ENCODE measurements at places on chromosomes 2 and 18. TPM values are rescaled to one million over a fixed set of nuclear protein-coding genes. Genes with fewer than 3 reads are reported as not detected.

- no peak for DNase-seq
Measured at GRCh38 chr2:126302043-126302442, 353.9 kb upstream of the GYPC start.

DNA sequence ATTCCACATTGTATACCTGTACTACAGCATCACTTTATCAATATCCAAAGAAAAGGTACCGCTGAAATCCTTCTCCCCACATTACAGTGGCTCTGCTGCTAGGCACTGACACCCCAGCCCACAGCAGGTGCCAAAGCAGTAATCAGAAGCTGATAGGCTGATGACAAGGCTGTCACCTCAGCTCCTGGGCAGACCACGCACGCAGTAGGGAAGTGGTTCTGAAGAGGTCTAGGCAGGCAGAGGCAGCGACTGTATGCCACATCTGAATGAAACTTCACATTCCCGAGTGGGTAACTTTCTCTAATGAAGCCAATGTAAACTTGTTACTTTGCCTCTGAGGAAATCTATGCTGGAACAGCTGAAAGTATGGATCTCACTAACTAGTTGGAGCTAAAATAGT lies 113.0 kb downstream of the MEP1B start:
- no peak for DNase-seq

DNA sequence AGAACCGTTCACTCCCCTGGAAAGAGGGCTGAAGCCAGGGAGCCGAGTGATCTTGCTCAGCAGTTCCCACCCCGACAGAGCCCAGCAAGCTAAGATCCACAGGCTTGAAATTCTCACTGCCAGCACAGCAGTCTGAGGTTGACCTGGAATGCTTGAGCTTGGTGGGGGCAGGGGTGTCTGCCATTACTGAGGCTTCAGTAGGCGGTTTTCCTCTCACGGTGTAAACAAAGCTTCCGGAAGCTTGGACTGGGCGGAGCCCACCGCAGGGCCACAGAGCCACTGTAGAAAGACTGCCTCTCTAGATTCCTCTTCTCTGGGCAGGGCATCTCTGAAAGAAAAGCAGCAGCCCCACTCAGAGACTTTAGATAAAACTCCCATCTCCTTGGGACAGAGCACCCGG lies 180.8 kb downstream of the WDR7 start:
- DNase-seq: no peak

- DNase-seq: no peak
Measured at GRCh38 chr18:53018791-53019190, 678.8 kb downstream of the DCC start.

- DNase-seq: no peak
Measured at GRCh38 chr2:64675860-64676259, 22.1 kb upstream of the SERTAD2 start.

GRCh38 chr18:55301824-55302166 lies 286.2 kb downstream of the TCF4 start:
- no peak for DNase-seq

GRCh38 chr2:10179422-10179821 lies 56.9 kb downstream of the RRM2 start:
- no peak for DNase-seq

DNA sequence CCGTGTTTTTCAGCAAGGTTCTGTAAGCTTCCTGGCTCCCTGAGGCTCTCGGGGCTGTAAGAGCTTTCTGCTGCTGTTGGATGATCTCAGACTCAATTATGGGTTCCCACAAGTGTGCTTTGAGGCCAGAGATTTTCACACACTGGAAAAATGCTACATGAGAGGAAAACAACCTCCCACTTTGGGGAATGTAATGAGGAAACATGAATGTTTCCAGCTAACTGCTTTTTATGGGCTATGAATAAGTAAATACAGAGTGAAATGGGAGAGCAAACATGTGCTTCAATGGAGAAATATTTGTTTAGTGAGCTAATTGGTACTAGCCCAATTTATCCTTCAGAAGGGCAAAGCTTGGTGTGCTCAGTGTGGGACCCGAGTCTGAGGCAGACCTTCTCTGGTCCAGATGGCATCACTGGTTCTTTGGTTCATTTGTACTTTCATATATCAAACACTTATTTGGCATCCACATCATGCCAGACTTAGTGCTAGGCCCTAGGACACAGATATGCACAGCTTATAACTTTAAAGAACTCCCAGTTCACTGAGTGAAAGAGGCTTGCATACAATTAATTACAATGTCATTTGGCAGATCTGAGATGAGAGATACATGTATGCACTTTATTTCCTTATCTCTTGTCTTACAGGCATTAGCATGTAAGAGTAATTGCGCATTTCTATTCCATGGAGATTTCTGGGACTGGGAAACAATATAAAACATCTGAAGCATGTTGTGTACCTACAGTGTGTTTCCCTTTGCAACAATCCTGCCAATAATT lies 248.8 kb downstream of the RDH14 start:
- peak; percentile 33 for DNase-seq

DNA sequence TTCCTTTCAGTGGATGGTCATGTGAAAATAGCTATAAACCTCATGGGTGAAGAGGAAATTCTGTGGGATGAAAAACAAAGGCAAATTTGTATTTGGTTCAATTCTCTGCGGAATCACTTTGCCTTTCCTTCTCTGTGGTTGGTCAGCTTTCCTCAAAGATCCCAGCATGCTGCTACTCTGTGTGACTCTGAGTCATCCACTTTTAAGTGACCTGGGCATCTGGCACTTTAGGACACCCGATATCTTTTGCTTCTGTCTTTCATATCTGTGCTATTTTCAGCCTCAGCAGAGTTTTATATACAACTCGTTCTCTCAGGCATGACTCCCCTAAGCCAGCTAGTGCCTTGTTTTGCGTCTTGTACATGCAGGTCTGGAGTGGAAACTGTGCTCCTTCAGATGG lies 217.0 kb upstream of the PIEZO2 start:
- DNase-seq: no peak

GRCh38 chr2:171956135-171956825 lies 34.0 kb downstream of the HAT1 start:
- no peak for DNase-seq

DNA sequence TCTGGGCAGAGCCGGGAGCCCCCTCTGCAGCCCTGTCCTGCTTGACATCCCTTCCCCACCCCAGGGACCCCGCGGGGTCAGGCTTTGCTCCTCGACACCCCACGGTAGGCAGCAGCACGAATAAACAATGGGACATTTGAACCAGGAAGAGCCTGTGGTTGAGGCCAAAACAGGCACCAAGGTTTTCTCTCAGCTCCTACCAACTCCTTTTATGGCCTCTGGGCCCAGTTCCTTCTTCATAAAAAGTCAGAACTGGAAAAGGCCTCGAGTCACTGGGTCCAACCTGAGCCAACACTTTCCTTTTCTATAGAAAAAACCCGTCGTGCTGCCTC lies 20.6 kb downstream of the TEX44 start:
- DNase-seq: no peak

GRCh38 chr18:73060666-73061288 lies 193.0 kb upstream of the NETO1 start:
- DNase-seq: no peak

GRCh38 chr2:105378276-105378840 lies 20.5 kb downstream of the FHL2 start:
- no peak for DNase-seq

DNA sequence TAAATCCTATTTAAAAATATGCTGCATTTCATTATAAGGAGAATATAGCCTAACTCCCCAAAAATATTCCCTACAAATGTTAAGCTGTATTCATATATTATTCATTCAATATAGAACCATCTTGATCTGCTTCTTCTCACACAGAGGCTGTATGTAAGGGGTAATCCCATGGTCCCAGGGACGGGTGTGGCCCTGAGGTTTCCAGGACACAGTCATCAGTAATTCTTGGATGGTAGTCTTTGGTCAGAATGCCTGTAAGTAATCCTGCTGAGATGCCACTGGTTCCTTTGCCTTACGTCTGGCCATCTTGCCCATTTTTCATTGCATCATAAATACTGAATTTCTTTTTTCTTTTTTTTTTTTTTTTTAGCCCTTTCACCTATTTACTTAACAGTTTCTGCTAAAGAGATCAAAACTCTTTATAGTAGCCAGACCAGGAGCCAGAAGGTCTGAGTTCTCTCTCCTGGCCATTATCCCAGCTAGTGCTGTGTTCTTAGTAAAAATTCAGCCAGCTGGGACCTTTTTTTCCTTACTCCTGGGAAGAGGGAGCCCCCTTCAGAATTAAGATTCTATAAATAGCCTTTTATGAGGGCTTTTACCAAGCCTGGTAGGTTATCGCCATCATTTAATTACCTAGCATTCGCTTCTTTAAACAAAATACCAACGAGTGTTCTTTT lies 134.9 kb downstream of the SOX11 start:
- DNase-seq: no peak

- DNase-seq: no peak
Measured at GRCh38 chr18:58060254-58060653, 16.2 kb downstream of the NEDD4L start.

GRCh38 chr2:107340955-107341354 lies 455.0 kb upstream of the ST6GAL2 start:
- DNase-seq: no peak

DNA sequence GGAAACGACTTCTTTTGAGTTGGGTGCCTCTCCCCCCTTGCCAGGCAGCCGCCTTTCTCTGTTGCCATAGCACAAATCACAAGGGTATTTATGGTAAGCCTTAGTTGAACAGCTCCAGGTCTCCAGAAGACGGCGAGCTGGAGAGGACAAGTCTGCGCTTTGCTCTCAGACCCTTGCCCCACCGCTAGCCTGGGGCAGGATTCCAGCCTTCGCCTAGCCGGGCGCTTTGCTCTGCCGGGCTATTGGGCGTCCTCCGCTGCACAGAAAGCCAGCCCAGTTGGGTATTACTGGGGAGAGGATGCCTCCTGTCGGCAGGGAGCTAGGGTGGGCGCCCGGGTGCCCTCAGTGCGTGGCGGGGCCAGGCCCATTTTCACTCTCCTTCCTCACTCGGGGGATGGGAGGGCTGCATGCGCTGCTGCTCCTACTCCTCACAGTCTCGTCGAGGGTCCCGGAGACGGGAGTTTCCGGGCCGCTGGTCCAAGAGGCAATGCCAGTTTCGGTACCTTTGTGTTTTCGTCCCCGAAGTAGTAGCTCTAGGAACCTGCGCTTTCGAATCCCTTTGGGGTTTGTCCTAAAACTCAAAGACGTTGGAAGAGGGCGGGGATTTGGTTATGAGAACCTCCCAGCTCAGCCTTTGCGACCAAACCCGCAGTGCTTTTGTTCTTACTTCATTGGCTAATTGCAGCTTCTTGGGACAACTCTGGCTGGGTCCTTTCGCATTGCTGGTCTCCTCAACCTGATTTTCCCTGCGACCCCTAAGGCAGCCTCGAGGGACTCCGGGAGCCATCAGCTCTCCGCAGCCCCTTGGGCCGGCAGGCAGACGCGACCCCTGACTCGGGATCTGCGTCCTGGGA lies 3.6 kb upstream of the DLX2 start:
- no peak for DNase-seq

DNA sequence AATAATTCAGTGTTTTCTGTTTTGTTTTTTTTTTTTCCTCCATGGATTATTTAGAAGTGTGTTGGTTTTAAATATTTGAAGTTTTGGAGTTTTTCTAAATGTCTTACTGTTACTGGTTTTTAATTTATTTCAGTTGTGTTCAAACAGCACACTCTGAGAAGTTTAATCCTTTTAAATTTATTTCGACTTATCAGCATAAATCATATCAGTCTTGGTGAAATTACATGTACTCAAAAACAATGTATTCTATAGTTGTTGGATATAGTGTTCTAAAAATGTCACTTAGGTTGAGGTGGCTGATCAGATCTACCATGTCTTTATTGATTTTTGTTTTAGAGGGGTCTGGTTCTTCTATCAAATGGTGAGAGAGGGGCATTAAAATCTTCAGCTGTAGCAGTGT lies 134.7 kb downstream of the NCOA1 start:
- no peak for DNase-seq

DNA sequence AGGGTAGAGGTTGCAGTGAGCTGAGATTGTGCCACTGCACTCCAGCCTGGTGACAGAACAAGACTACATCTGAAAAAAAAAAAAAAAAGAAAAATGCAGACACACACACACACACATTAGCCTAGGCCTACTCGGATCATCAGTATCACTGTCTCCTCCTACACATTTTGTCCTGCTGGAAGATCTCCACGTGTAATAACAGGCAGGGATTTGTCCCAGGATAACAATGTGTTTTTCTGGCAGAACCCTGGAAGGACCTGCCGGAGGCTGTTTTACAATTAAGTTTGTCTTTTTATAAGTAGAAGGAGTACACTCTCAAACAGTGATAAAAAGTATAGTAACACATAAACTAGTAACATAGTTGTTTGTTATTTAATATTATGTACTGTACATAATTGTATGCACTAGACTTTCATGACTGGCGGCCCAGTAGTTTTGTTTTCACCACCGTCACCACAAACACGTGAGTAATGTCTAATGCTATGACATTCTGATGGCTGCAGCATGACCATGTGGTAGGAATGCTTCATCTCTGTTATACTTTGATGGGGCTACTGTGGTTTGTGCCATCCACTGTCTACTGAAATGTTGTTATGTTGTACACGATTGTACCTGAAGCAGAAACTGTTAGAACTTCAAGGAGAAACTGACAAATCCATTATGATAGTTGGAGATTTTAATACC lies 130.6 kb downstream of the ATP9B start:
- DNase-seq: no peak

DNA sequence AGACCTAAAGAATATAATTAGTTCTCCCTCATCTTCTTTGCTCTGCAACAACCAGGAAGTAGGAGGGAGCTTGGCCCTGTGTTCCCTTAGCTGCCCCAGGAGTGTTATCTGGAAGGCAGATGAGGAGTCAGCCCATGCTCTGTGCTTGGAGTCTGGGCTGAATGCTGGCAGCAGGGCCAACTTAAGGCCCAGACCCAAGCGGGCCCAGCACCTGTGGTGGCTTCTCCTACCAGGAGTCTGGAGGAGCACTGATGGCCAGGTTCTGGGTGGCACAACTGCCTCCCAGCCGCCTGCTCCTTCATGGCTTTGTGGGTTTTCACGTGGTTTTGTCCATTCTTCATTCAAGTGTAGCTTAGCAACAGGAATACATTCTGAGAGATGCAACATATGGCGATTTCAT lies 1910.7 kb upstream of the LRRTM1 start:
- DNase-seq: no peak

DNA sequence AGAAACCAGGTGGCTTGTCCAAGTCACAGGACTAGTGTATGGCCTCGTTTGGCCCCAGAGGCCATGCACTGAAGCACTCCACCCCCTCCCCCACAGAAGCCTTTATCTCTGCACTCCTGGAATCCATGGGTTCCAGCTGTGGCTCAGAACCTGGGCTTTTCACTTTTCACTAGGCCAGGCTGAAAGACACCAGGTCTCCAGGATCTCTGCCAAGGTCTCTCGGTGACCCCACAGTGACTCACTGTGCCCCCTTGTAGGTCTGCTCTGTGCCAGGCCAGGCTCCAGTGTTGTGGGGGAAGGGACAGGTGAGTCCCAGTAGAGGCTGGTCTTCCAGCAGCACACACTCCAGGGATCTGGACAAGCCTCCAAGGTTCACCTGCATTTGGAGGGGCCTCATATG lies 31.0 kb upstream of the GLI2 start:
- no peak for DNase-seq

Gene EVA1A
- 13.1 TPM for polyA plus RNA-seq

Gene MROH2A
- 0.14 TPM for polyA plus RNA-seq

Gene MRPL44
- polyA plus RNA-seq: 35.5 TPM

Gene REG3G
- not detected for polyA plus RNA-seq

Gene INHA
- 1.8 TPM for polyA plus RNA-seq

Gene LRP2
- 79.9 TPM for polyA plus RNA-seq

Gene HOXD13
- 0.22 TPM for polyA plus RNA-seq

Gene CNGA3
- not detected for polyA plus RNA-seq

Gene IL36RN
- polyA plus RNA-seq: not detected

Gene PAX3
- polyA plus RNA-seq: not detected

Gene TUBA4B
- 0.61 TPM for polyA plus RNA-seq

Measured in left renal pelvis (tissue), 4 donors.